ENCODE measurements at places on chromosomes 6 and 20.

DNA sequence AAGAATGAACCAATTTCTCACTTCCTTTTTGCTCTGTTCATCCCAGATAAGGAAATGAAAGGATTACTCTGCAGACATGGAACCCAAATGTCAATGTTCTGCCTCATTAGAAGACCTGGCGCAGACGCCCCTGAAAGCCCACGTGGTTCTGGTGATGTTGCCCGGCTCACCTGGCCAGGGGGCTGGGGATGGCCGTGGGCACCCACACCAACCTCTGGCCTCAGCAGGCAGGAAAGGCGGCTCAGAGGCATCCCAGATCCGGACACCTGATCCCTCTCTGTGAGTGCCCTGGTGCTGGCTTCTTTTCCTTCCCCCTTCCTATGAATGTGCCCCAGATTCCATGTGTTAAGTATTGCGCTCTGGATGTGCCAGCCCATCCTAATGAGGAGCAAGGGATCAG lies 33.6 kb downstream of the CDH4 start:
- no peak for DNase-seq

GRCh38 chr6:439641-440167 lies 48.2 kb downstream of the IRF4 start:
- DNase-seq, result no peak

GRCh38 chr6:87336367-87336766 lies 7.3 kb upstream of the GJB7 start:
- DNase-seq, result no peak

DNA sequence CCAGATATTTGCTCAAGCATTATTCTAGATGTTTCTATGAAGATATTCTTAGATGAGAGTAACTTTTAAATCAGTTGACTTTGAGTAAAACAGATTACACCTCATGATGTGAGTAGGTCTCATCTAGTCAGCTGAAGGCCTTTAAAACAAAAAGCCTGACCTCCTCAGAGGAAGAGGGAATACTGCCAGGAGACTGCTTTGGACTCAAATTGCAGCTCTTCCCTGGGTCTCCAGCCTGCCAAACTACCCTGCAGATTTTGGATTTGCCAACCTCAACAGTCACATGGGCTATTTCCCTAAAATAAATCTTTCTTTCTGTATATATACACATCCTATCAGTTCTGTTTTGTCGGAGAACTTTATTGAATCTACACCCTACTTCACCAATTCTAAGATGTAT lies 182.5 kb upstream of the TENT5A start:
- DNase-seq, result no peak

GRCh38 chr20:38953630-38954340 lies 8.4 kb upstream of the DHX35 start:
- no peak for DNase-seq

DNA sequence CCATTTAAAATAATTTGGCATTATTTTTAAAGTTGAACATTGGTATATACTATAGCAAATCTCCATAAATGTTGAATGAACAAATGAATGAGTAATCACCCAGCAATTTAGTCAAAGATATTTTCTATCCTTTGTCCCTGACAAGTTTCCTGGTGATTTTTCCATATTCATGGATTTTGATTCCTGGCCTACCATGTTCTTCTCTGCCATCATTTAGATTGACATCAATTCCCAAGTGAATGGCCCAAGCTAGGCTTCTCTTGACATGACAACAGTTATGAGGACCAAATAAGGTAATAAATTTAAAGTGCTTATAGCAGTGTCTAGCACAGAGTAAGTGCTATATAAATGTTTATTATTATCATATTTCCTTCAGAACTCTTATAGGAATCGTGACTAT lies 120.1 kb upstream of the ADGRF1 start:
- DNase-seq, result no peak

GRCh38 chr6:129181001-129181400 lies 298.1 kb downstream of the LAMA2 start:
- no peak for DNase-seq

GRCh38 chr6:147234685-147235084 lies 30.5 kb downstream of the STXBP5 start:
- no peak for DNase-seq

- no peak for DNase-seq
These were observed 93.0 kb downstream of the NDUFAF5 start for GRCh38 chr20:13877793-13878192.

DNA sequence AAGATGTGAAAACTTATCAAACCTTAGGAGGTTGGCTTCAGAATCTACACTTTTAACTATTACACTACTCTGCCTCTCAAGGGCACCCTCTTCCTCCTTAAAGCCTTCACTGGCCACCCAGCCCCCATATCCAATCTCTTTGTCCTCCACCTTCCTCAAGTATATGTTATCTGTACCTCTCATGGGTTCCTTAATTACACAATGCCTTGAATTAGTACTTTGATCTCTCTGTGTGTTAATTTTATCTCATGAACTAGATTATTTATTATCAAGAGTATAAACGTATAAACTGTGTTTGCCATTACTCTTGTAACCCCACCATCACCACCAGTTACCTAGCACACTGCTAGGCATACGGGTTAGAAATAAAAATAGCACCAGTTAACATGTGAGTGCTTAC lies 83.3 kb downstream of the NCR2 start:
- no peak for DNase-seq

- DNase-seq, result no peak
These were observed 40.5 kb upstream of the TAF8 start for GRCh38 chr6:42009844-42010184.

- peak; percentile 79 for DNase-seq
These were observed 297.6 kb downstream of the CDH26 start for GRCh38 chr20:60255866-60256265.

DNA sequence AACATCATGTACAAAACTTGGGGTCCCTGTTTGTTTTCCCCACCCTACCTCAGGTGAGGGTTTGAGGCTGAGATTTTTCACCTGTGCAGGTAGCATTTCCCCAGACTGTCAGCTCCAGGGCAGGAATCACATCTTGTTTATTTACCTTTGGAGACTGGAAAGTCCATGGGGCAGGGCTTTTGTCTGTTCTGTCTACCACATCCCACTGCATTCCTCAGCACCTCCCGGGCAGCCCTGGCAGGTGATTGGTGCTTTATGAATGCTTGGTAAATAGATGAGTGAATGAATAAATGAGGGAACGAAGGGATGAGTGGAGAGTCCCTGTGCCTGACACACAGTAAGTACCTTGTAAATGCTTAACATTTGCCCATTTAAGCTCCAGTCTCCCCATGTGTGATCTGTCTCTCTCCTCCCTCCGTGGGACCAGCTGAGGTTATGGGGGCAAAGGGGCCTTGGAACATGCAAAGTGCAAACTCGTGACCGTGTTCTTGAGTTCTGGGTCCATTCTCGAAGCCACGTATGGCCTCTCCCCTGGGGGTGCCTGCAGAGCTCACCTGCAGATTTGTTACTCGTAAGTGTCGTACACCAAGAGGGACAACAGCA lies 69.7 kb upstream of the PMEPA1 start:
- DNase-seq, result peak; percentile 85

- DNase-seq, result no peak
These were observed 55.6 kb downstream of the PTPRK start for GRCh38 chr6:128464790-128465189.

- peak; percentile 32 for DNase-seq
These were observed 137.6 kb downstream of the PDSS2 start for GRCh38 chr6:107321793-107322192.

GRCh38 chr6:155001482-155001881 lies 6.4 kb downstream of the TIAM2 start:
- no peak for DNase-seq

- DNase-seq, result no peak
These were observed 200.2 kb upstream of the ID4 start for GRCh38 chr6:19637010-19637409.

DNA sequence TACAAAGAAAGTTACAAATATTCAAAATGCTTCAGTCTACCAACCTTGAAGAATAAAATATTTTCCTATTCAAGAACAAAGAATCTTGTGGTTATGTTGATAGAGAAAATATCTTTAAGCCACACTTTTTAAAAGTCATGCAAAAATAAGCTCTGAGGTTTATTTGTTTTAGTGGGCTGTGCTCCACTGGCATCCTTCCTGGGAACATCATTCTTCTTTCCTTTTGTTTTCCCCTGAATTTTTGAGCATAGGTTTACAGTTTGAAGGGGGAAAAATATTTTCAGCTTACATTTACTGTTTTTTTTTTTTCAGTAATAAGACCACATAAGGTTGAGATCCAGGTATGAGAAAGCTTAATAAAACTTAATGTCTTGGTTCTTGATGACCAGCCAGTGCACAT lies 72.0 kb upstream of the BACH2 start:
- no peak for DNase-seq

DNA sequence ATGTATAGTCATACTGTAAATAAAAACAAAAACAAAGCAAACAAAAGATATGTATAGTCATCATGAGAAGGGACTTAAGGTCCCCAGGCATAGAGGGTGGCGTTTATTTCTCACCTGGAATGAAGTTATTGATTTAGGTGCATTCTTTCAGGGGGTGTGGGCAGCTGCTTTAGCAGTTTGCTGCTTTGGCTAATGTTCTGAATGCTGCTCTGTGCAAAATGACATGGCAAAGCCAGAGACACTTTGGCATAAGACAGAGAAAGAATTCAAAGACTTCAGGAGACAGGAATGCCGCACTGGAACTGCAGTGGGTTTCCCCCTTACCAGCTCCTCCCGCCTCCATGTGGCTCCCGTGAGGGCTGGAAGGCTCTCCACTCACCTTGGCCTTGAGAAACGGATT lies 36.4 kb upstream of the NELFCD start:
- DNase-seq, result peak; percentile 12

- no peak for DNase-seq
These were observed 5.5 kb downstream of the ENPP3 start for GRCh38 chr6:131642565-131642964.

DNA sequence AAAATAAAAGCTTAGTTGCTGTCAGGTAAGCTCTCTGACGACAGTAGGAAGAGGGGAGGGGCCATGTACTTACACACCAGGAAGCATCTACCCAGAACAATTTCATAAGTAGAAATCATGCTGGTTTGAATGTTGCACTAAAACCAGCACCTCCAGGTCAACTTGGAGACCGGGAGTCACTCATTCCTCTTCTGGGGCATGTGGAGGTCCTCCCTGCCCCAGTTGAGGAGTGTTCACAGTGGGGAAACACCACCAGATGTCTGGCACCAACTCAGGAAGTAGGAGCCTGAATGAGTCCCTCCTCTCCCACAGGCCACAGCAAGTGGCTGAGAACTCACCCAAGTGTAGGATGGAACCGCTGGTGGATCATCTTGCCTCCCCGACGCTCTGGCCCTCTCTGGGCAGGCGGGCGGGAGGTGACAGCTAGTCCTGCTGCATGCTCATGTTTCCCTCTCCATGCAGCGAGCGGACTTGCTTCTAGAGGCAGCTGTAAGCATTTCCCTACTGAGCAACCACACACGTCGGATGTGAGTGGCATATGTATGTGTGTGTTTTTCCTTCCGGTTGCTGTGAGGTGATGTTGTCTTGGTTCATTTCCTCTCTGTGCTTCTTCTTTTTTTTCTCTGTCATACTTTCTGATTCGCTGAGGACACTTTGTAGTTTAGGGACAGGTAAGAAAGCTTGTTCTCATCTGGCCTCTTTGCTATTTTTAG lies 149.5 kb upstream of the NEDD9 start:
- peak; percentile 51 for DNase-seq

GRCh38 chr6:100691972-100692371 lies 189.2 kb downstream of the ASCC3 start:
- no peak for DNase-seq

Data from kidney tubule cell (primary cell).